ENCODE measurements at places on chromosomes 7 and 10.

- DNase-seq: no peak
These were observed 92.7 kb downstream of the LSMEM1 start for GRCh38 chr7:112573302-112574039.

DNA sequence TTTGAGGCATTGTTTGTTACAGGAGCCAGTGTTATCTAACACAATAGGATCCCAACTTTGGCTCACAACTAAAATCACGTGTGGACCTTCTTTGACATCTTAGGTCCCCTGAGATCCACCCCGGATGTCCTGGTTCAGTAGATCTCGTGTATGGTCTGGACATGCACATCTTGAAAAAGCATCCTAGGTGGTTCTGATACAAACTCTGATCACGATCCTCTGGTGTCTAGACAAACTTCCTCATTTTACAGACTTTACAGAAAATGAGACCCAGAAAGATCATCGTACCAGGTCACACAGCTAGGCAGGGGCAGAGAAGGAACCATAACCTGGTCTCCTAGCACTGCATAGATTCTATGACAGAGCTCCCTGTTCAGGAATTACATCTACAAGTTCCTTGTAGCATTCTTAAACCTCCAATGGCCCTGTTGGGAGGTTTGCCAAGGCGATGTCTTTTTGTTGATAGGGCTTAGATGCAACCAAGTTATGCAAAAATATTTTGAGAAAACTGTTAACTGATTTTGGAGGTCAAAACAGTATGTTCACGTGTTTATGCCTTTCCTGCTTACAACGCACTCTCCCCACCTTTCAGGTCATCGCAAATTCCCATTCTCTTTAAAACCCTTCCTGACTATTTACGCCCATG, 30.8 kb upstream of the CHST15 start:
- no peak for DNase-seq

DNA sequence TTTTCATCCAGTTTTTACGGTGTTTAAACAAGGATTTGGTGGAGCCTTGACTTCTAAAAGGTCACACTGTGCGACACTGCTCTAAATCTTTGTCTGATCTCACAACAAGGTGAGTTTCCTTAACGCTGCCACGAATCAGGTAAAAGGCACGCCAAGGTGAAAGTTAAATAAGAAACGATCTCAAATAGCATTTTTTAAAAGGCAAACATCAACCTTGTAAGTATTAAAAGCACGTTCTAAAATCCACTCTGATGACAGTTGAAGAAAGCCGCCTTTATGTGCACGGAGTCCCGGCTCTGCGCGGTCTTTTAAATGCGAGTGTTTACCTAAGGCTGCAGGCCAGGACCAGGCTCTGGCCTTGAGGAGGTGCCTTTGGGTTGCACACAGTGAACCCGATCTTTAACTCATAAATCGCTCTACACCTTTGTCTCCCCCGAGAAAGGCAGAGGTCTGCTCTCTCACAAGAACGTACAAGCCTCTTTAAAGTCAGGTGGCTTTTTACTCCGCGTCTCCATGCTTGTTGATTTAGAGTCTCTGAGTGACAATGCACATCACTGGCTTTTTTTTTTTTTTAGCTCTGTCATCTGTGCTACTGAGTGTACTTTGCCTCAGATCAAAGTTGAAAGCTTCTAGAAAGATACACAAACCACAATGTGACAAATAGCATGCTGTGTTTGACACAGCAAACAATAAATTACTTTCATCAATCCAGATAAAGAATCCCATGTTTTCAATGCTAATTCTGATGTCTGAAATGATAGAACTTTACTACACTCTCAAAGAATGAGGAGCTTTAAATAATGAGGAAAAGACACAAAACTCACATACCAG, 25.9 kb upstream of the RNF32 start:
- DNase-seq: no peak

- DNase-seq: no peak
These were observed 107.8 kb upstream of the PPP1R3A start for GRCh38 chr7:114026486-114027089.

DNA sequence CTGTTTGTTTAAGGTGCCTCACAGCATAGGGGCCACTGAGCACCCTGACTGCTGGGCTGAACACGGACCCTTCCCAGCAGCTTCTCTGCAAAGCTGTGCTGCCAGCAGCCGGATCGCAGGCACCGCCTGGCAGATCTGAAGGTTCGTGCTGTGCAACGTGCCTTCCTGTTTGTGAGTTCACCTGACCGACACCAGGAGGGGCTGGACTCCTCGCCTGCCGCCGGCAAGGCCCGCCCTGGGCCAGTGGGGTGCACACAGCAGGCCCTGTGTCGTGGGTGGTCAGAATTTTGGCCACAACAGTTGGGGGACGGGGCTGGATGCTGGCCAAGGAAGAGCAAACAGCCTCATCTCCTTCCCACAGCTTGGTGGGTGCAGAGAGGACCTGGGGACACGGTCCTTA, 12.6 kb downstream of the CYP2W1 start:
- no peak for DNase-seq

DNA sequence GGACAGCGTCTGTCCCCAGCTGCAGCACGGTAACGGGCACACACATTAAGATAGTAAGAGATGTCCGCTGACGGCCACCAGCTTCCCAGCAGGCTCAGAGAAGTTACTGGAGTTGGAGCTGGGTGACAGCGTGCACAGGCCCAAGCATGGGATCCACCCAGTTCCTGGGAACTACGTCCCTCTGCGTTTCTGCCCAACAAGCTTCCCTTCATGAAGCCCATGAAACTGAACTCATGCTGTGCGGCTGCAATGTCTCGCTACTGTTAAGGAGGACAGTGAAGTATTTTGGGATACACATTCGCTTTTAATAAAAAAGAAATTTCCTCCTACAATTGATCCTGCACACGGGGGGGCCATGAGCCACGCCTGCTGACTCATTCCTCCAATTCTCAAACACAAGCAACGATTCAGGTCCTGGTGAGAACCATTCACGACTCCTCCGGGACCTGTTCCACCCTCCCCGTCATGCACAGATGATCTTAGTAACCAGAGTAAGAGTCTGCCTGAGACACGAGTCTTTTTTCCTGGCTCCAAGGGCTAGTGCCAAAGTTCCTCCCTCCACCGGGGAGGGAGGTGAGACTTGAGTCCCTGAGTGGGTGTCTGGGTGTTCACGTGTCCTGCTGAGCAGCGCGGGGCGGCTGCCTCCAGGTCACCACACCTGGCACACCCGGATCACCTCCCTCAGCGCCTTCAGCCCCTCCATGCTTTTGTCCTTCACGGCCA, 2.6 kb downstream of the PSMG3 start:
- no peak for DNase-seq

DNA sequence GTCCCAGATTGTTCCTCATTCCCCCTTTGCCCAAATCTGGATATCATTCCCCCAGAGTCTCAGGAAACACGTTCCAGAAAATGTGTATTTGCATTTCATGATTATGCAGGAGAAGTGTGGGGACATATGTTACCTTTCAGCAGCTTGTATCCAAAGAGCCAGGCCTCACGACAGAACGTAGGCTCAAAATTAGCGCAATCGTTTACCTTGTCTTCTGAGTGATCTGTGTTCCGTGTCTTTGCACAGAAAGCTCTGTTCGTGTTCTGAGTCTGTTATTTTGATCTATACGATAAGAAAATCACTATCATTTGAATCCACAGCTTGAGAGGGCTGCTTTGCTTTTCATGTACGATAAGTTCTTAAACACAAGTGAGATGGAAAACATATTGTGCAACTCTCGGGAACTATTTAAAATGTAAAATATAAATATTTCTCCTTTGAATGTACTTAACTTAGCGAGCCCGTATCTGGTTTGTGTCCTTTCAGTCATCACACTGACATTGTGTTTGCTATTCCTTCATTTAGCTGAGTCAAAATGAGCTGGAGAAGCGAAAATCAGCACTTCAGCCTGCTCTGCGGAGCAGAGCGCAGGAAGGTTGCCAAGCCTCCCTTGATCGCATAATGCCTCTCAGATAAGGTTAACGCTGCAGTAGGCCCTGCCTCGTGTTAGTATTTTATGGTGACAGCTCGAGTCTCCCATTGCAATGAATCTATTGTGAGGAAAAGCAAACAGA, 80.2 kb upstream of the CACNB2 start:
- no peak for DNase-seq

- no peak for DNase-seq
These were observed 38.4 kb downstream of the ADRB1 start for GRCh38 chr10:114081911-114082583.

DNA sequence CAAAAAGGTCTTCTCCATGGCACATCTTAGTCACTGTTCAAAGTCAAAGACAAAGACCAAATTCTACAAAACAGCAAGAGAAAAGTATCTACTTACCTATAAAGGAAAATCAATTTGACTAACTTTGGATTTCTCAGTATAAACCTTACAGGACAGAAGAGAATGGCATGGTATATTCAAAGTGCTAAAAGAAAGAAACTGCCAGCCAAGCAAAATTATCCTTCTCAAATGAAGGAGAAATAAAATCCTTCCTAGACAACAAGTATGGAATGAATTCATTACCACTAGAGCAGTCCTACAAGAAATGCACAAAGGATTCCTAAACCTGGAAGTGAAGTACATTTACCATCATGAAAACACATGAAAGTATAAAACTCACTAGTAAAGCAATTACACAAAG, 235.5 kb downstream of the STK31 start:
- no peak for DNase-seq

DNA sequence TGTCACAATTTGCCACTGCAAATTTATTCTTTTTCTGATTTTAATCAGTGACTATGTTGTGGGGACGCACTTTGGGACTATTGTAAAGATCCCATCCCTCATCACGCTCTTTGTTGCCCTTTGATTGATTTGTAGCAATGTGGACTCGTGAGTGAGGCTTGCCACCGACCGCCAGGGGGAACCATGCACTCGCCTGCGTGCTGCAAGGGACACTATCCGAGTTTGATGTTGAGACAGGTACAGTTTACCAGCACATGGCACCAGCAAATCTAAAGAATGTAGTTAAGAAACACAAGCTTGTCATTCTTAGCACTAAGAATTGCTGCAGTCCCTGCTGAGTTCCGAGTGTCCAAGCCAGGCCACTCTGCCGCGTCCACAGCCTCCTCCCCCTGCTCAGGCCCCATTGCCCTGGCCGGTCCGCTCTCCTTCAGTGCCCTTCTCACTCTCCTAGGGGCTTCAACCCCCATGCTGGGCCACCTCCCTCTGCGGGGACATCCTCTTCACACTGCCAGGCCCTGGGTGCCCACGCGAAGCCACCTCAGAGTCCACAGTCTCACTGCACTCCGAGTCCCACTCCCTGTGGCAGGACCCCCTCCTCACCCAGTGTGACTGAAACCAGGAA, 2.0 kb upstream of the SFTPA2 start:
- DNase-seq: no peak

GRCh38 chr10:69968830-69969229, 83.8 kb upstream of the MACROH2A2 start:
- DNase-seq: no peak

DNA sequence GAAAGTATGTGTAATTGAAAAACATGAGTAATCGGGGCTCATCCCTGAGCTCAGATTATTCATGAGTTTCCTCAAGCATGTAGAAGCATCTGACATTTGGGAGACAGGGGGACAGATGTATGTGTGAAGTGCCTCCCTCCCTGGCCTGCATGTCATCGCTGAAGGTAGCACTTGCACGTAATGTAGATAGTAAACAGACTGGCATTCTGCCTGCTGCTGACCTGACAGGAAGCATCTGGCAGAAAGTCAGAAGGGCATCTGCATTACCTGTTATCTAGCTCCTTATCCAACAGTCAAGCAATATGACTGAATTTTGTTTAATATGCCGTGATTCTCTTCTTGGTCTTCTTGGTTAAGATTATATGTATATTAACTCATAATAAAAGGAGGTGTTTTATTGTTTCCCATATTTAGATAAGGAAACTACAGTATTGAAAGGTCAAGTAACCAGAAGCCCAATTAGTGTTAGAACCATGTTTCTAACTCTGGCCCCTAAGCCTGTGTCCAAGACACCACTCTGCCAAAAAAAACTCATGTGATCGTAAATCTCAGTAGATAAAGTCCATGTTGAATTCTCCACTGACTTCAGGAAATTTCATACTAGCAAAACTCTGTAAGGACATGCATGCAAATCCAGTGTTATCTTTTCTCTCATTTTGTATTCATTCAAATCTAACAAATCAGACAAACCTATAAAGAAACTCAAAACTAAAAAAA, 918.1 kb upstream of the MBL2 start:
- no peak for DNase-seq

DNA sequence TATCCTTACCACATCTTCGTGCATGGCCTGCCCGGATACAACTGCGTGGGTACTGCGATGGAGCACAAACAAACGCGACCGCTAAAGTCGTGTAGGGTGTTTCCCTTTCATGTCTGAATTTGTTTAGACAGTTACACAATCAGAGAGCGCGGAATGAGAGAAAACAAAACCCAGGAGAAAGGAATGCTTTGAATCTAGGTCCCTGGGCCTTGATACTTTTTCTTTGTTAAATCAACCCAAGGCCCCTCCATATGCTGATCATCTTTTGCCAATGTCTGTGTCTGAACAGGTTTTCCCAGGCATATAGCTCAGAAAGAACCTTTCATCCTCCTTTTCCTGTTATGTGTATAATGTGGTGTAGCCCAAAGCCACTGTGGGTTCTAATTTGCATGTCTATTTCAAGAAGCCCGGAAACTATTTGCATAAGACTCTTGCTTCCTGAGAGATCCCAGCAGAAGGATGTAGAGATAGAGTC, 145.8 kb downstream of the FRMD4A start:
- DNase-seq: no peak

- peak; percentile 43 for DNase-seq
These were observed 695 bp upstream of the VDAC2 start for GRCh38 chr10:75209921-75210281.
